IMR-90 (cell line): ENCODE measurements at places on chromosomes 4 and X. TPM values are rescaled to one million over a fixed set of nuclear protein-coding genes. Genes with fewer than 3 reads are reported as not detected.

- DNase-seq: no peak
These were observed 46.2 kb downstream of the MAPK10 start for GRCh38 chr4:86313656-86314055.

DNA sequence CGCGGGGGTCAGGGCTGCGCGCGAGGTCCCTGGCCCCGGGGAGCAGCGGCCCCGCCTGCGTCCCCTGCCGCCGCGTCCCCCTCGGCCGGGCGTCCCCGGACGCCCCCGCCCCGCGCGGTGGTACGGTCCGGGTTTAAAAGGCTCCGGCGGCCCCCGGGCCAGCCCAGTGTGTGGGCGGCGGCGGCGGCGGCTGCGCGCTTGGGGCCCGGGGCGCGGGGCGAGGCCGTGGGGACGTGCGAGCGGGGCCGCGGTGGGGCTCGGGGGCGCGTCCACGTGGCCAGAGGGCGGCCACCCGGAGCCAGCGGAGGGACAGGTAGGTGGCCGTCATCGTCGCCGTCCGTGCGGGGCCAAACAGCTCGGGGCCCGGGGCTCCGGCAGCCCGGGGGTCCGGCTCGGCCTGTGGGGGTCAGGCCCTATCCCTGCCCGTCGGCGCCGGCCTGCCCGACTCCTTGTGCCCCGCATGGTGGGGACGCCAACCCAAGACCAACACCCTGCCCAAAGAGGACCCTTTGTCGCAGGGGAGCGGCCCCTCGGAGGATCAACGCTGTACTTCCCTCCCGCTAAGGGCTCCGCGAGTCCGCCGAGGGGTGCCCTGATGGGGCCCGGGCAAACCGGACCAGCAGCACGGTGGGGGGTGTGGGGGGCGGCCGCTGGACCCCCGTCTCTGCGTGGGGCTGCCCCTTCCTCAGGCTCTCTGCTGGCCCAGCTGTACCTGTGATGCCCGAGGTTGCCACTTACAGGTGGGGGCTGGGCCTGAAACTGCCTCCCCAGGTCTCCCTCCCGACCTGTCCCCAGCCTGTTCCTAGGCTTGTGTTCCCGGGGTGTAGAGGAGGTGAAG lies at the start of gene PLXNA3:
PLXNA3 (plus strand) TSS at position 166 of the 838 bp plus-strand sequence. CDS start 1,903 bp downstream, outside the sequence.
- DNase-seq: no peak

- no peak for DNase-seq
These were observed 27.3 kb downstream of the TMEM184C start for GRCh38 chr4:147644471-147644870.

DNA sequence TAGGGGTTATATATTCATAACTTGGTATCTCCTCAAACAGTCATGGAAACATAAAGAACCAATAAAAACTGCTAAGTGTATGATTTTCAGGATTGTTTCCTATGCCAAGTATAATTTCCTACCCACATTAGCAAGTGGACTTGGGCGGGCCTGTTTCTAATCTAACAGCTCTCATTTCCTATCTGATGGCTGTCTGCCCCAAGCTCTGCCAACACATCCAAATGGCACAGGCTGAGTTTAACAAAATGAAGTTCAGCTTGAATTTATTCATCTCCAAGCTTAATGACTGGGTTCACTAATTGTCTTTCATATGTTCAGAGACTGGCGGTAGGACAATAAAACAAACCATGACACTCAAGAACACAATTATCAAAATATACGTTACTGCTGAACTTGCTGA lies 55.5 kb upstream of the S100G start:
- DNase-seq: no peak

The ALAS2 gene
- not detected in 2 replicates for total RNA-seq

The S100P gene
- total RNA-seq: not detected in 2 replicates

The EDA gene
- under 0.01 TPM in 2 replicates for total RNA-seq

The FAM241A gene
- total RNA-seq: under 0.01 and 0.28 TPM in 2 replicates

The ZC4H2 gene
- total RNA-seq: 9.2 and 10.6 TPM in 2 replicates
